ENCODE measurements at places on chromosomes 12 and 14.
A peak's percentile ranks its signal among the peaks of the same experiment; 100 is the strongest.

GRCh38 chr12:49104822-49105221, 5.8 kb downstream of the LMBR1L start:
- no peak for DNase-seq

DNA sequence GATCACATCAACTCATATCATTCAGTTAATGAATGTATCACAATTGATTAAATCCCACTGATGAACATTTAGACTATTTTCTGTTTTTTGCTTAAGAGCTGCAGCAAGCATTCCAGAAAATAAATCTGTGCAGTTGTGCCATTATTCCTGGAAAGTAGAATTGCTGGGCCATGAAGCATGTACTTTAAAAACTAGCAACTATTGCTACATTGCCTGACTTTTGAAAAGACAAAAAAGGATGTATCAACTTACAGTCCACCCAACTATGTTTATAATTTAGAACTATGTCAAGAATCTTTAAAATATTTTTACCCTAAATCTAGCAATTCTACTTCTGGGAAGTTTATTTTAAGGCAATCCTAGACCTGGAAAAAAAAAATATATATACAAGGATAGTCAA, 33.4 kb upstream of the ERGIC2 start:
- DNase-seq: no peak

GRCh38 chr12:7271893-7272514, 31.9 kb upstream of the ACSM4 start:
- DNase-seq: no peak

- no peak for DNase-seq
Observed at GRCh38 chr14:45679853-45680252, 426.9 kb upstream of the MIS18BP1 start.

DNA sequence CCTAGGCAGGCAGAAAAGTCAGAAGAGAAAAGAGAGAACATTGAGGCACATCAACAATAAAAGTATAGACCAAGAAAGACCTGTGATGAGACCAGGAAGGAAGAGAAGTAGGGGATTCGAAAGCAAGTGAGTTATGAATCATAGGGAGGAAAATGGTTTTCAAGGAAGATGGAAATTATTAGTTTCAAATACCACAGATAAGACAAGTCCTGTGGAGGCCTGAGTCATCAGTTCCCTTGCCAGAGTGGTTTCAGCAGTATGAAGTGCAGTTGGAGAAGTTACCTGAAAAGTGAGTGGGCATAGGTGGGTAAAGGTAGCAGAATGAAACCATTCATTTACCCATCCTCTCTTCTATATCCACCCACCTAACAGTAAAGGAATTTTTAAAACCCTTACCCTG, 25.2 kb upstream of the TSPAN8 start:
- DNase-seq: no peak

DNA sequence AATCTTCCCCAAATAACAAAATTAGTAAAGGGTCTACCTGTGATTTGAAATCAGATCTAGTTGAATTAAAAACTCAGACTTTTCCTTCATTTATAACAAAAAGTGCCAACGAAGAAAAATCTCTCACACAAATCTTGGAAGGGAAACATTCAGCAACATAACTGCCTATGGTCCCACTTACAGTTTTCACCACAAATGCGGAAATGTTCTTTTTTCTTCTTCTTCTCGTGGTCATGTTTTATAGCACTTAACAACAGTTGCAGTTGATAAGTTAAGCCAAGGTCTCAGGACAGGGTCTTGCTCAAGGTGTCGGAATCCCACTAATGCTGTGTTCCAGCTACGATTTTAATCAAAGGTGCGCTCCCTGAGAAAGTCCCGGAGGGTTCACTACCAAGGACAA, 10.1 kb downstream of the RNASE6 start:
- DNase-seq: no peak

GRCh38 chr12:89700191-89700810, 8.3 kb downstream of the ATP2B1 start:
- DNase-seq: no peak

- DNase-seq: no peak
Observed at GRCh38 chr12:4506870-4507269, 31.8 kb upstream of the RAD51AP1 start.

GRCh38 chr14:81268016-81268416, 47.3 kb upstream of the GTF2A1 start:
- DNase-seq: no peak

DNA sequence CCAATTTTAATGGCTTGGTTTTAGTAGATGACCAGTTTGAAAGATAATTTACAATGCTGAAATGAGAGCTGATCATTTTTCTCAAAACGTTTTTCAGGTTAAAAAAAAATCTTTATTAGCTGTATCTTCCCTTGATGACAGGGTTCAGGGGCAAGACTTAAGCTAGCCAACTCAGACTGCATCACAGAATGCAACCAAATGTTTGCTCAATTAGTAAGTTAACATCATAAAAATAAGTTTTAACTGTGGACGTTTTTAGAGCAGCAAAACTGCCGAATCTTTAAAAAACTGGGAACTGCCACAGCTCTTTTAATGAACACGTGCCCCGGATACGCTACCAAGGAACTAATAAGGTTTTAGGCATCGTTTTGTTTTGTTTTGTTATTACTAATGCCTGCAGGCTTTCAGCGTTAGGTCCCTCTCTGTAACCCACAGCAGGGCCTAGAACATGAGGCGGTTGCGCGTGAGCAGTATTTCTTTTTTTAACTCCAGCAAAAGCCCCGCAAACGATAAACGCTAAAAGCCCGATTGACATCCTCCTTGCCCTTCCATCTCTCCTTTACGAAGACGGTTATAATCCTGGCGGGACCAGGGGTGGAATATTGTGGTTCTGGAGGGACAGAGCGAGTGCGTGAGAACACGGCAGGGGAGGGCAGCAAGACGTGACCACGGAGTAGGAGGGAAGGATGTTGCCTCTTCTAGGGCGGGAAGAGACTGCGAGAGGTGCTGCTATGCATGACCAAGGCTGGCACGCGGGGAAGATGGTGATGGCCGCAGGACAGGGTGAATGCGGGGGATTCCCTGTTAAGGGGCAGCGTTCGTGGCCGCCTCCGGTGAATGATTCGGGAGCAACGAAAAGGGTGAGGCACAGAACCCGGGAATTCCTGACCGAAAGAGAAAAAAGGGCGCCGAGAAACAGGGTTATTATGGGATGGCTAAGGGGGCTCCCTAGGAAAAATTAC, 652 bp downstream of the SUPT16H start:
- DNase-seq: peak; percentile 17

DNA sequence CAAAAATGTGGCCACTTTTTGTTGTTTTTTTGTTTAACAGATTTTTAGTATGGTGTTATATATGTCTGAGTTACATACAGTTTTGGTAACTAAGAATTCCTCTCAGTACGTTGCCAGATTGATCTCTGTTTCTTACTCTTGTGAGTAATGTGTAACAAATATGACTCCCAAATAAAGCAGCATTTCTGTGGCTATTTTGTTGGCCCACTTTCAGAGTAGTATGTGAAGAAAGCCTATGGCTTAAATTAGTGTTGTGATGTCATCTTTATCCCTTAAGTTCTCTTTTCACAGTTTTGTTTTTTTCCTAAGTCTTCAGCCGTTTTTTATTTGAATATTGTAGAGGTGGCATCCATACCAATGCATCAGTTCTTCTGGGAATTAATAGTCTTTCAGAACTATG, 10.7 kb downstream of the PCNX4 start:
- no peak for DNase-seq

DNA sequence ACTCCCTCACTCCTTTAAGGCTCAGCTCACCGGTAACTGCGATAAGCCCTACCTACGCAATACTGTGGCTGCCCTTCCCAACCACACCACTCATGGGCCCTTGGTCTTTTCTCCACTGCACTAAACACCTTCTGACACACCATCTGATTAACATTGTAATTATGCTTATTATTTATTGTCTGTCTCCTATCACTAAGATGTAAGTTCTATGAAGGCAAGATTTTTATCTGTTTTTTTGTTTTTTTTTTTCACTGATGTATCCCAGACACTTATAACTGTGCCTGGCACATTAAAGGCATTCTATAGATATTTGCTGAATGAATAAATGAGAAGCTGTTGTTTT, 34.2 kb upstream of the PYGL start:
- DNase-seq: no peak

DNA sequence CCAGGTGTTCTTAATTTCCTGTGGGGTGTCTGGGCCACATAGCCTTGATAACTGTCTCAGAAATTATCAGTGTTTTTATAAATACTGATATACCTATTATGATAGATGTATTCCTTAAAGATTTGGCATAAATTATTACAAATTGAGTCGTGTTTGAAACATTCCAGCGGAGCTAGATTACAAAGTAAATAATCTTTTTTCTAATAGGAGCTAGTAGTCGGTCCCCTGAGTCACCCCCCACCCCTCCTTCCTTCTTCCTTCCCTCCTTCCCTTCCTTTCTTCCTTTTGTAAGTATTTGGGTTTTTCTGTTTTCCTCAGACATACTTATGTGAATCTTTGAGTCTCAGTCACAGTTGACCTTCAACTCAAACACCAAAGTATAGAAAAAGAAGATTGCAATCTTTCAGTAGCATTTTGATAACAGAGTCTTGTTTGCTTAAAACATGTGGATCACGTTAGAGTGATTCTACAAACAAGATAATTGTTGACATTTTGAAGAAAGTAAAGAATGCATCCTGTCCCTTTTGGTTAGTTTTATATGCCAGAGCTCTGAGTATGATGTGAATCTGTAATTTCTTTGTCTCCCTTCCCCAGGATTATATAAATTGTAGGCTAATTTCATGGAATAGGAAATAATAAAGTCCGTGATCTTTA, 264.0 kb downstream of the FUT8 start:
- no peak for DNase-seq
